ENCODE measurements at places on chromosomes 3 and 15.

DNA sequence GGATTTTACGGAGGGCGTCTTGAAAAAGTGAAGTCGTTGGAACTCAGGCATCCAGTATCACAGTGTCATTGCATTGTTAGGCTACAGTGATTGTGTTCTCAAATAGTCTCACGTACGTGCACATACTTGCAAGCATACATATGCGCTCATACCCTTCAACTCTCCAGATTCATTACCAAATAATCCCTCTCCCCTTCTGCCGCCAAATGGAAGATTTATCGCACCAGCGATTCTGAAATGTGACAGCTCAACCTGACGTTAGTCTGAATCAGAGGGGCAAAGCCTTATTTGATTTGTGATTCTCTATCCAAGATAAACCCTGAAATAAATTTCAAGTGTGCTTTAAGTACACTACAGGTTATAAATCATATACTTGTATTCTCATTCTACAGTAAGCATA is 119.4 kb downstream of the GADL1 start:
- no peak for DNase-seq

- no peak for DNase-seq
These were observed 18.1 kb upstream of the BSN start for GRCh38 chr3:49535971-49536874.

- peak; percentile 4 for DNase-seq
These were observed 116.7 kb upstream of the MRPS22 start for GRCh38 chr3:139227165-139227564.

DNA sequence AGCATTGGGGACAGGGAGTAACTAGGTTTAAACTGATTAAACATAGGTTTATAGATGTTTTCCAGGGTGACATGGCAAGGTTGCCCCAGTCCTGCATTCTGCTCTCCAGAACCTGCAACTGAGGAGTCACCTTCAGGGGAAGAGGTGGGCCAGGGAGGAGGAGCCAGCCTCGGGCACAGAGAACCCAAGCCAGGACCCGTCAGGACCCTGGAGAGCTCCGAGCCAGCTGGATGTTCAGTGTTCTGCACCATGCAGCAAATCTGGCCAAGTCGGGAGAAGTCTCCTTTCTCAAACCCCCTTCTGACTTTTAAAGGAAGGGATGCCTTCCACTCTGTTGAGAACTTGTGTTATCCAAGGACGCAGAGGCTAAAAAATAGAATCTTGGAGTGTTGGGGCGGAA is 62.1 kb upstream of the SLC6A11 start:
- DNase-seq = no peak

- DNase-seq = no peak
These were observed 12.1 kb downstream of the ZIC4 start for GRCh38 chr3:147393943-147394883.
